ENCODE measurements at places on chromosomes 5 and 9.
A peak's percentile ranks its signal among the peaks of the same experiment; 100 is the strongest.

DNA sequence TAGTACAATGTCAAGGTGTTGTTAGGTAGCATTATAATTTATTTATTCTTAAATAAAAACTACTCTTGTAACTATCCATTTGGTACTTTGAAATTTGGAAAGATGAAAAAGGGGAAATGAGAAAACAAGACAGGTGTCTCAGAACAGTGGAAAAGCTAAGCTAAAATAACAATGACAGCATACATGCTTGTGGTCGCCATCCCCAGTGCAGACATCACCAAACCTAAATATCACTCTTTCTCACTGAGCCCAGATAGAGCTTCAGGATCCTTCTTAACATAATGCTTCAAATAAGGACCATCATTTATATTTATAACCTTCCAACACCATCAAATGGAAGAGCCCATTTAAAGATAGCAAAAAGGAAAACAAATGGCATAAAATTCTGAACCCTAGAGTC lies 434.4 kb upstream of the BRINP1 start:
- DNase-seq, result no peak

- DNase-seq, result no peak
Observed at GRCh38 chr9:108166519-108166918, 677.0 kb upstream of the KLF4 start.

GRCh38 chr9:136656795-136657611 lies 5.7 kb upstream of the EGFL7 start:
- peak; percentile 82 for DNase-seq

DNA sequence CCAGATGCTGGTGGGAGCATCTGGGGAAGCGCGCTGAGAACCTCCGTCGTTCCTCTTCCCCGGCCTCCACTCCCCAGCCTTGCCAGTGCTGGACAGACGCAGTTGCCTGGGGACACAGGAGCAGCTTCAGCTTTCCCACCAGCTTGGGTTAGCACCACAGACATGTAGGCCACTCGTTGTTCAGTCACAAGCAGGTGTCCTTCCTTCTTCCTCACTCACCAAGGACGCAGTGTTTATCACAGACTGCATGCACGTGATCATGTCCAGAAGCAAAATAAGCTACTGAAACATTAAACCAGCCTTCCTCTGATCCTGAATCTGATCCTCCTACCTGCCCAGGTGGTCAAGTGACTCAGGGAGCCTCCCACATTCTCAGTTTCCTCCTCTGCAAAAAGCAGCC lies 232.9 kb downstream of the SYK start:
- DNase-seq, result no peak

DNA sequence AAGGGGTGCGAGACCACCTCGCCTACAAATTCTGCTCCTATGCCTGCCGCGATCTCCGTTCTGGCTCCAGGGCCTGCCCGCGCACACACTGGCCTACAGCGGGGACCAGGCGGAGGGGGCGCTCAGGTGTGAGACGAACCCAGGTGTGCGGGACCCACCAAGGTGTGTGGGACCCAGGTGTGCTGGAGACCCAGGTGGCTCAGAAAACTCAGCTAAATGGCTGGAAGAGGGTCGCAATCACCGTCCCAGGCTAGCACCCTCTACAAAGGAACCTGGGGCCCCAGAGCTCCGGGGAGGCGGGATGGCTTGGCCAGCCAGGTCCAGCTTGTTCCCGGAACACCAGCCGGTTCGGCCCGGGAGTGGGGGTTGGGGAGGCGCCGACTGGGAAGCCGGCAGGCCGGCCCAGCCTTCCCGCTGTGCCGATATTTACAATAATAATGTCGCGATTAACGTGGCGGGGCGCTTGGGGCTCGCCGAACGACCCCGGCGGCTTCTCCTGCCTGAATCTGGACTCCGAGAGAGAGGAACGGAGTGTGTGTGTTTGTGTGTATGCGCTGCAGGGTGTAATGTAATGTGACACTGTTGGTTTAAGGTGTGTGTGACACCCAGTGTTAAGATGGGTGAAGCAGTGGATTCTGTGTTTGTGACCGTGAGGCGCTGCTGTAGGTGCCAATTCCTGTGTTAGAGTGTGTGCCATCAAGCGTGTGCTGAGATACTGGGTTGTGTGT lies 1.4 kb downstream of the PCDH1 start:
- DNase-seq, result no peak

- no peak for DNase-seq
Observed at GRCh38 chr5:107219993-107220392, 450.7 kb downstream of the EFNA5 start.

Data from KBM-7 (cell line).